ENCODE measurements at places on chromosomes 6 and 20. TPM values are rescaled to one million over a fixed set of nuclear protein-coding genes. Genes with fewer than 3 reads are reported as not detected.

DNA sequence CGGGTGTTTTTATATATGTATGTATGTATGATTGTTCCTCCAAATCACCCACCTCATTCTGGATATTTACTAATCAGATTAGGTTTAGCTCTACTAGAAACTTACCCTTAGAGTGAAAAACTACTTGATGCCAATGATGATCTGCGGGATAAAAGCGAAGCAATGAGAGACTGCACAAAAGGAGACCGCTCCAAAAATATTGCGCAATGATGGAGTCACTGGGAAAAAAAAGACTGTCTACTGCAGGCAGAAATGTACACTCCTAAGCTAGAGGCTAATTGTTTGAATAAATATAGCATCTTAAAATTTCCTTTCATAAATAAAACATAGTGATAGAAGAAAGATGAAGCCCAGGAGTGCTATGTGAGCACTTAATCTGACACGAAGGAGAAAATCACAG is 7.3 kb downstream of the RAB32 start:
- H3K4me1 ChIP-seq, result peaks cover 7% of the 10 kb centered on the region
- no peaks in the 10 kb centered on the region for H3K27me3 ChIP-seq
- no peak for DNase-seq
- peaks cover 19% of the 10 kb centered on the region for H3K36me3 ChIP-seq
- H3K4me3 ChIP-seq, result no peak overlapping the region

DNA sequence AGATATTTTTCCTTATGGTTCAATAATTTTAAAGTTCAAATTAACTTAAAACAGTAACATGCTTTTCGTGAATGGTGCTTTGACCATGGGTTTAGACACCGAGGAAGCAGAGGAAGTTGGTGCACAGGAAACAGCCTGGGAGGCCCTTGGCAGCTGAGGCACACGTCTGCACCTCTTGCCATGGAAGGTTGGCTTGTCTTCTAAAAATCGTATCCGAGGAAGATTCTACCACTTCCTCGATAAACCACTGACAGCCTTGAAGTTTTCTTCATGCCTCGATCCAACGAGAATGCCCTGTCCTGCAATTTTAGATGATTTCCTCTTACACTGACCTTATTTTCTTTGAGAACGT is 12.2 kb downstream of the DLL1 start:
- peaks cover 3% of the 10 kb centered on the region for H3K4me1 ChIP-seq
- no peak for DNase-seq
- H3K4me3 ChIP-seq, result no peak overlapping the region
- peaks cover 13% of the 10 kb centered on the region for H3K27me3 ChIP-seq

DNA sequence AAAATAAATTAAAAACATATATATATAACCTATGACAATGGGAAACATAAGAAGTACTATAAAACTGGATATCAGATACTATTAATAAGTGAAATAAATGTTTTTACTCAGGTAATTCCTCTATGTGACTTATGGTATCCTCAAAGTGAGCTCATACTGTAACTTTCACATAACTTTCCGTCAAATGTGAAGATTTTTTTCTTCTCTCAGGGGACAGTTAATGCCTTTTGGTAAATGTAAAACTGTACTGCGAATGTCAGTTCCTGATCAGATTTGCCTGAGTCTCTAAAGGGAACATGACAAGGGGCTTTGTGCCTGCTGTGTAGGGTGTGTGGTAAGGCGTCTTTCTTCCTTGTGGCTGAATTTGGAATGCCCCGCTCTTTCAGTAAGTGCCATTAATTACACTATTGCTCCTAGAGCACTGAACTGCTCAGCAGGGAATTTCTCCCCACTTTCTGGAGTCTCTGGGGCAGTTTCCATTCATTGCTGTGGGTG is 271.8 kb downstream of the PRL start:
- H3K27ac ChIP-seq, result peak overlapping the region; percentile 65
- peaks cover 13% of the 10 kb centered on the region for H3K36me3 ChIP-seq
- peaks cover 21% of the 10 kb centered on the region for H3K4me1 ChIP-seq

- no peak for DNase-seq
- no peaks in the 10 kb centered on the region for H3K36me3 ChIP-seq
- H3K27me3 ChIP-seq, result peaks cover 4% of the 10 kb centered on the region
- H3K4me1 ChIP-seq, result peaks cover 15% of the 10 kb centered on the region
These were observed 672.4 kb upstream of the MARCKS start for GRCh38 chr6:113184736-113185135.

GRCh38 chr6:35569011-35569461 is 56.3 kb upstream of the TULP1 start:
- H3K27me3 ChIP-seq, result peaks cover 8% of the 10 kb centered on the region
- H3K27ac ChIP-seq, result no peak overlapping the region
- no peak for DNase-seq
- H3K4me1 ChIP-seq, result no peaks in the 10 kb centered on the region

GRCh38 chr6:119542037-119542436 is 192.5 kb upstream of the MAN1A1 start:
- no peak for DNase-seq
- H3K36me3 ChIP-seq, result no peaks in the 10 kb centered on the region
- H3K27ac ChIP-seq, result no peak overlapping the region
- H3K27me3 ChIP-seq, result peaks cover 10% of the 10 kb centered on the region
- H3K4me1 ChIP-seq, result peaks cover 8% of the 10 kb centered on the region

- DNase-seq, result no peak
- H3K4me3 ChIP-seq, result no peak overlapping the region
- no peaks in the 10 kb centered on the region for H3K27me3 ChIP-seq
- no peaks in the 10 kb centered on the region for H3K36me3 ChIP-seq
- H3K27ac ChIP-seq, result no peak overlapping the region
These were observed 11.8 kb downstream of the BCAS1 start for GRCh38 chr20:54058420-54059139.

- H3K27me3 ChIP-seq, result no peaks in the 10 kb centered on the region
- peak overlapping the region; percentile 81 for H3K27ac ChIP-seq
- peaks cover 28% of the 10 kb centered on the region for H3K36me3 ChIP-seq
- no peak for DNase-seq
These were observed 23.3 kb upstream of the NHSL1 start for GRCh38 chr6:138522611-138523010.

DNA sequence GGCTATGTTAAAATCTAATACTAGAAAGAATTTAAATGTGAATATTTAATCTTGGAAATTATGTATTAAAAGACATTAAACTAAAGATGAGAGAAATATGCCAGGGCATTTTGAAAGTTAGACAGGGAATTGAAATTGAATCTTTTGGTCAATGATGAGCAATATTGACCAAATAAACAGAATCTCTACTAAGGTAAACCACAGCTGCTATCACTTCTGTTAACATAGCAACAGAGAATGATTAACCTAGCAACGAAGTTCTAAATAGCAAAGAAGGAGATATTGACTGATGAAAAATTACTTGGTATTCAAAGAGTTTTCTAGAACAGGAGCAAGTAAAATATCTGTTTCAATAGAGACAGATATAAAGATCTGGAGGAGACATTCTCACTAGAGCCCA is 45.2 kb upstream of the RSPO3 start:
- H3K27me3 ChIP-seq, result peaks cover 24% of the 10 kb centered on the region
- no peak overlapping the region for H3K27ac ChIP-seq
- H3K36me3 ChIP-seq, result no peaks in the 10 kb centered on the region
- DNase-seq, result no peak
- no peak overlapping the region for H3K4me3 ChIP-seq

DNA sequence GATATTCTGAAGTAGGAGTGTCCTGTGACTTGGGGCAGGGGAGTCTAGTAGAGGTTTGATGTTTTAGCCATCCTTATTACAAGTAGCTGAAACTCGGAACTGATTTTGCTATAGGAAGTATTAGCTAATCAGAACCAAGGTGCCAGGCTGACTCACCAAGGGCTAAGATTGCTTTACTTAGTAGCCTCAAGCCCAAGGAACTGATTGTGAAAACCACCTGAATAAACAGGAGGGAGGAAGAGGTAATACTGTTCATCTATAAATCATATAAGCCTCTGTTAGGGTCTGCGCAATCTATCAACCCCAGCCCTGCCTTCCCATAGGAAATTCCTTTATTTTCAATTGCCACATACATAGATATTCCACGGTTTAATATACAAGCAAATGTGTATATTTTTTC is 54.4 kb downstream of the GNAS start:
- peaks cover 66% of the 10 kb centered on the region for H3K36me3 ChIP-seq
- no peak overlapping the region for H3K4me3 ChIP-seq
- DNase-seq, result no peak
- H3K4me1 ChIP-seq, result peaks cover 29% of the 10 kb centered on the region
- peak overlapping the region; percentile 73 for H3K27ac ChIP-seq

Gene HDGFL1
- total RNA-seq, result not detected

Gene ERVFRD-1
- not detected for total RNA-seq
